GM06990 (cell line): ENCODE measurements at places on chromosomes 16 and 17.

GRCh38 chr16:79165079-79165478 is 435.5 kb downstream of the MAF start:
- DNase-seq = no peak

DNA sequence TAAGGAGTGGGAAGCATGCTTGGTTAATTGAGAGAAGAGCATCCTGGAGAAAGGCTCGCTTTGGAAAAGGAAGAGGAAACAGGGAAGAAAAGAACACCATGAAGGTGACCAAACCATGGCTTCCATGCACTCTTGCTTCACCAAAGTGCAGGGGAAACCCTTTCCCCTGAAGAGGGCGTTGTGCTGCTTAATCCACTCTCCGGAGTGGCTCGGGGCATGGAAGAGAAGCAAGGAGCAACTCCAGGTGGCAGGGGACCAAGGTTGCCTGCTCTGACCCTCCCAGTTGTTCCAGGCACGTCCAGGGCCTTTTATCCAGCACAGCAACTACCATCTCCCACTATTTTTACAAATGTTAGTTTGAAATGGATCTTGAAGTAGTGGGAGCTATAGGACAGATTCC is 108.1 kb downstream of the STX8 start:
- DNase-seq = no peak

DNA sequence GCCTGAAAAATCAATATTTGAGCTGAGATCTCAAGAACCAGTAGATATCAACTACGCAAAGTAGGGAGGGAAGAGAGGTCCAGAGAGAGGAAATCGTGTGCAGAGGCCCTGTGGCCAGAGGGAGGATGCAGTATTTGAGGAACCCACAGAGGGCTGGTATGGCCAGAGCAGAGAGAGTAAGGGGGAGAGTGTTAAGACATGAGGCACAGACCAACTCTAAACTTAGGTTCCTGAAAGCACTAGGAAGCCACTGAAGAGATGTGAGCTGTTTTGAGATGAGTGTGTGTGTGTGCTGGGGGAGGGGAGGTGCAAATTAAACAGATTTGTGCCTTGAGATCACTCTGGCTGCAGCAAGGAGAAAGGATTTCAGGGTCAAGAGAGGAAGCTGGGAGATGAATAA is 10.9 kb downstream of the SLC13A2 start:
- DNase-seq = peak; percentile 74

GRCh38 chr16:85479972-85480726 is 133.0 kb upstream of the GSE1 start:
- DNase-seq = no peak

DNA sequence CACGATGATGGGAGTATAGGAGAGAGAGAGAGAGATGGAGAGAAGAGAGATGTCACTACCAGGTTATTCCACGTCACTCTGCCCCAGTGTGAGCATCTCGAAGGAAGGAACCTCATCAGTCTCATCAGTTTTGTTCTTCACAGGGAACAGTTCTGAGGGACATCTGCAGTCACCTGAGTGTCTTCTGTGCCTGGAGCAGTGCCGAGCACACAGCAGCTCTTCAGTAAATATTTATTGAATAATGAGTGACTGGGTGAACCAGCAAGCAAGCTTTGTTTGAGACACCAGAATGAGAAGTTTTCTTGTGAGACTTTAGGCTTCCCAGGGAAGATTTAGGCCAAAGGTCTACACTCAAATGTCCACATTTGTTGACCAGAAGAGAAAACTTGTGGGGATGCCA is 142.4 kb upstream of the IRX3 start:
- DNase-seq = no peak

DNA sequence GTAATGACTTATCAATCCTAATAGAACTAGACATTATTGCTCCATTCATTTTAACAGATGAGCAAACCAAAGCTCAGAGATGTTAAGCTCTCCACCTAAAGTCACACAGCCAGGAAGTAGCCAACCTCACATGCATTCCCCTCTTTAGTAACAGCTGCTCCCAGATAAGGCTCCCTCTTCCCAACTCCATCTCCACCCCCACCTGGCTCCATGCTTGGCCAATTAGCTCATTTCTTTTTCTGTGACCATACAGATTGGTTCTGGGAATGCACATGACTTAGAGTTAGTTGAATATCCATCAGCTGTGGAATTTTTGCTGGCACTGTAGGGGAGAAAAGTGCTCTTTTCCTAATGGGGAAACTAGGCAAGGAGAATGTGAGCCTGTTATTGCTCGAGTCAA is 13.0 kb downstream of the CBLN1 start:
- no peak for DNase-seq

DNA sequence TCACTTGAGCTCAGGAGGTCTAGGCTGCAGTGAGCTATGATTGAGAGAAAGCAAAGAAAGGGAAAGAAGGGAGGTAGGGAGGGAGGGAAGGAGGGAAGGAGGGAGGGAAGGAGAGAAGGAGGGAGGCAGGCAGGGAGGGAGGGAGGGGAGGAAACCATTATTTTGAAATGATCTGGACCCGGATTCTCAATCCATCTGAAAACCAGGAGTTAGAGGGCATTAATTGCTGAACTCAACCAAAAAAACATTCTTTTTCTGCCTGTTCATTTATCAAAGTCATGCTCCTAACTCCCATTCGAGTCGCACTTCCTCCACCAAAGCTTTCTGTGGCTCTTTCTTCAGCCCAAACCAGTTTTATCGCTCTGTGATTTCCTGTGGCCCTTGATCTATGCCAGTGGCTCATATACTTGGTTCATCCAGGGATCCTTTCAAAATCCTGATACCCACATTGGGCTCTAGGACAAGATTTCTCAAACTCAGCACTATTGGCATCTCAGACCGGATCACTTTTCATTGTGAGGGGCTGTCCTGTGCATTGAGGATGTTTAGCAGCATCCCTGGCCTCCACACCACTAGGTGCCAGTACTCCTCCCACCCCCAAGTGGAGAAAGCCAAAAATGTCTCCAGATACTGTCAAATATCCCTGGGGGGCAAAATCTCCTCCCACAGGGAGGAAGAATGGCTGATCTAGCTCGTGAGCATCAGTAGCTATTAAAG is 38.2 kb downstream of the CMTM4 start:
- DNase-seq = no peak

DNA sequence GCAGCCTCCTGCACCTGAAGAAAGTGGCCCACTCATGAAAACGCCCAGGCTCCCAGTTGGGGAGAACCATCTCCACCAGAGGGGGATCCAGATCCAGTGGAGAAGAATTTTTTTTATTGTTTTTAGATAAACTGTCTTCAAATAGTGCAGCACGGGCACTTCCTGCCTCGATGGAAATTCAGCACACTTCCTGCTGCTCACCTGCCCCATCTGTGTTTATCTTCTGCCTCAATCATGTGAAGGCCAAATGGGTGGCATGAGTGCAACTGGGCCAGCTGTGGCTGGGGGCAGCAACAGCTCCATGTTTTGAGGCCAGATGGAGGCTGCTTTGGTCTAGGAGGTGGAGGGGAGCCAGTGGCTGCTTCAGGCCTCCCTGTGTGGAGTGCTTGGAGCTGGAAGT is 75.9 kb upstream of the WSB1 start:
- peak; percentile 42 for DNase-seq

DNA sequence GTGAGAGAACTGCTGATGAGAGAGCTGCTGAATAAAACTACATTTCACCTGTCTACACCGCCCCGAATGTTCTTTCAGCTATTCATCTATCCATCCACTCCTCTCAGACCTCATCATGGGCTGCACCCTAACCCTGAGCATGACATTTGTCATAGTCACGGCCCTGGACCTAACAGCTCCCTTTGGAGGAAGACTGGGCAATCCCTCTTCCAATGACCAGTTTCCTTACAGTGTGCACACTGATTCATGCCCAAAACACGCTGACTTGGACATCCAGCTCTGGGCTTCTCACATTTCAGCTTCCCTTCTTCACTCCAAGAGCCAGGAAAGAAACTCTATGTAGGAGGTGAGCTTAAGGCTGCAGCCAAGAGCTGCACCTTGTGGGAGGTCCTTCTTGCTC is 41.8 kb upstream of the ARL4D start:
- DNase-seq = no peak

- DNase-seq = no peak
Measured at GRCh38 chr16:86994651-86995171, 322.5 kb downstream of the C16orf95 start.

- no peak for DNase-seq
Measured at GRCh38 chr17:57425431-57425830, 169.1 kb downstream of the MSI2 start.

GRCh38 chr17:50853015-50853615 is 13.0 kb downstream of the TOB1 start:
- no peak for DNase-seq

GRCh38 chr16:16861546-16861945 is 482.6 kb downstream of the NPIPA7 start:
- DNase-seq = peak; percentile 6
